ENCODE measurements at places on chromosomes 7 and 10. TPM values are rescaled to one million over a fixed set of nuclear protein-coding genes. Genes with fewer than 3 reads are reported as not detected.

Gene PTN
- total RNA-seq, result 14.8 TPM

Gene CYP2C19
- total RNA-seq, result not detected

Gene GOLGA7B
- total RNA-seq, result under 0.01 TPM

Gene OPALIN
- not detected for total RNA-seq

Gene C10orf53
- total RNA-seq, result not detected

Gene PNLIPRP3
- not detected for total RNA-seq

Gene AVPI1
- total RNA-seq, result 32.1 TPM

Gene DCLRE1A
- total RNA-seq, result 3.9 TPM

Gene TRIM74
- not detected for total RNA-seq

Gene DRGX
- total RNA-seq, result not detected

Gene C7orf57
- total RNA-seq, result 0.24 TPM

Gene NODAL
- not detected for total RNA-seq

Gene STEAP1B
- total RNA-seq, result 11.4 TPM

Gene ZNF722
- not detected for total RNA-seq

Gene FAM221A
- 0.73 TPM for total RNA-seq

Gene NDUFA5
- 25.2 TPM for total RNA-seq

Gene FOXI2
- total RNA-seq, result not detected

Gene CHST15
- total RNA-seq, result 35.5 TPM

Gene AKR1B15
- not detected for total RNA-seq

Gene HMX3
- not detected for total RNA-seq

All from hair follicle dermal papilla cell (primary cell).